ENCODE measurements at places on chromosomes 7 and 10.

GRCh38 chr7:46752881-46753366, 829.0 kb downstream of the TNS3 start:
- DNase-seq, result peak; percentile 52

DNA sequence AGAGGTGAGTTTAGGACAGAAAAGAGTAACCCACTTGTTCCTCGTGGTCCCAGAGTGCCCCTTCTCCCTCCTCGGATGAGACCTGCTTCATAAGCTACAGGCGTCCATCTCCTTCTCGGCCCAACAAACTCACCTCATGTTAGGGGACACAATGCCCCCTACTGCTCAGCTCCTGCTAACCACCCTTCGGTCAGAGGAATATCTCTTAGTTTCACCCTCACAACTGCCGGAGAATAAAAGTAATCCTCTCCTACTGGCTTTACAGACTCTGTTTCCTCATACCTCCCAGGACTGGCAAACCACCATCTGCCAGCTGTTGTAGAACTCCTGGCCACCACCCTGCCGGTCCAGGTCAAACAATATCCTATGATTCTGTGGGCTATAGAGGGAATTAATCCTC, 3.2 kb downstream of the AKR1B15 start:
- DNase-seq, result no peak

GRCh38 chr10:128540128-128540762, 414.0 kb upstream of the MKI67 start:
- no peak for DNase-seq

DNA sequence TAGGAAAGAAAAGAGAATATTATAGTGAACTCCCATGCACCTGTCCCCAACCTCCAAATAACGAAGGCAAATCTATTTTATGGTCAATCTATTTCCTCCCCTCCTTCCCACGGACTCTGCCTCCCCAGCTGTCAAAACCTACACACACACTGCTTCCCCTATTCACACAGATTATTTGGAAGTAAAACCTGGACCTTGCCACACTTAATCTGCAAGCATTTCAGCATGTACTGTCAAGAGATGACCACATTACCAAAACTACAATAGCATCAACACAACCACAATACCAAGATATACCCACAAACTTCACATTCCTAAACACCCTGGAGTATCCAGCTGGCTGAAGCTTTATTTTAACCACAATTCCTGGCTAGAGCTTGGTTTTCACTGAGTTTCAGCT, 27.8 kb upstream of the KCNK18 start:
- DNase-seq, result no peak

GRCh38 chr7:128381161-128381821, 19.8 kb upstream of the PRRT4 start:
- no peak for DNase-seq

DNA sequence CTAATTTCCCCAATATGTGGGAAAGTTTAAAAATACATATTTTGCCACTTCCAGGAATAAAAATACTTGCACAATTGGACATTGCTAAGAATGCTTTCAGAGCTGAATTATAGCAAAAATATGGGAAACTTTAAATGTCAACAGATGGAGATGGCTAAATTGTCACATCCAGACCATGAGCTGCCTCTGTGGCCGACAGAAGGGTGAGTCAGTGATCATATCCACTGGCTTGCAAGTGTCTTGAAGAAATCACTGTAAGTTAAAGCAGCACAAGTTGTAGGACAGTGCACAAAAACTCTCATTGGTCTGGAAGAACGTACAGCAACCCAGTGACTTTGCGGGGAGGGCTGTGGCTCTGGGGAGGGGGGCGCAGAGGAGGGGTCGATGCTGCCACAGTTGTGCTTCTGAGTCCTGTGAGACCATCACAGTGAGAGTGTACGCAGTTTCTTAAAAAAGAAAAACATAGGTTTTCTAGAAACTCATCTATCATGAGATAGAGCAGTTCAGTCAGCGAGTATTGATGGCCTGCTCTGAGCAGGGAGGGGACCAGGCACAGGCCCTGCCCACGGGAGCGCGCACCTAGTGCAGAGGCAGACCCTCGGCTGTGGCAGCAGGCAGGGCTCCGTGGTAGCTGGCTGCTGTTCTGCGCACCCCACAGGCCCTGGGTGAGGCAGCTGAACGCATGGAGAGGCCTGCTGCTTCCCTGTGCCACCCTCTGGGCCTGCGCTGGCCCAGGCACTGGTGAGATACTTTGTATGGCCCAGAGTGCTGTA, 25.5 kb downstream of the LRRC27 start:
- DNase-seq, result no peak

DNA sequence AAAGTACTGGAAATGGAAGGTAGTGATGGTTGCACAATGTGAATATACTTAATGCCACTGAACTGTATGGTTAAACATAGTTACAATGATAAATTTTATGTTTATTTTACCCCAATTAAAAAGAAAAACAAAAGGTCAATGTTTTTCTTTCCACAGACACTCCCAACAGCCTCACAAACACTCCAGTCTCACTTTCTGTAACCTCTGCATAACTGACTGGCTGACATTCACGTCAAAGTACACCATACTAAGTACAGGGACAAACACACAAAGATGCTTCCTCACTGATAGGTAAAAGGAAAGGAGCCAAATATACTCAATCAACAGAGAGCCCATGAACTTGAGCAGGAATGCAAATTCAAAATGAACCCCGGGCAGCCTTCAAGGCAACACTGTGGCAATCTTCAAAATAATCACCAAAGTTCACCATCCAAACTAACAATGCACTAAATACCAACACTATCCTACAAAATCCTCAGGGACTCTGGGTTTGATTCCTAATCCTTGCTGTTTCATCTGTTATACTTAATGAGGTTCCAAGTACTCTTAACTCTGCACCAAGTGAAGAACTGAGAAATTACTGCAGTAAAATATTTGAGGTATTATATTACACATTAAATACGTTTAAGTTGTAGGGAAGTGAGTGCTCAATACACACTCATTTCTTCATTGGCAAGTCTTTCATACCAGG, 90.8 kb downstream of the ARMH3 start:
- no peak for DNase-seq

DNA sequence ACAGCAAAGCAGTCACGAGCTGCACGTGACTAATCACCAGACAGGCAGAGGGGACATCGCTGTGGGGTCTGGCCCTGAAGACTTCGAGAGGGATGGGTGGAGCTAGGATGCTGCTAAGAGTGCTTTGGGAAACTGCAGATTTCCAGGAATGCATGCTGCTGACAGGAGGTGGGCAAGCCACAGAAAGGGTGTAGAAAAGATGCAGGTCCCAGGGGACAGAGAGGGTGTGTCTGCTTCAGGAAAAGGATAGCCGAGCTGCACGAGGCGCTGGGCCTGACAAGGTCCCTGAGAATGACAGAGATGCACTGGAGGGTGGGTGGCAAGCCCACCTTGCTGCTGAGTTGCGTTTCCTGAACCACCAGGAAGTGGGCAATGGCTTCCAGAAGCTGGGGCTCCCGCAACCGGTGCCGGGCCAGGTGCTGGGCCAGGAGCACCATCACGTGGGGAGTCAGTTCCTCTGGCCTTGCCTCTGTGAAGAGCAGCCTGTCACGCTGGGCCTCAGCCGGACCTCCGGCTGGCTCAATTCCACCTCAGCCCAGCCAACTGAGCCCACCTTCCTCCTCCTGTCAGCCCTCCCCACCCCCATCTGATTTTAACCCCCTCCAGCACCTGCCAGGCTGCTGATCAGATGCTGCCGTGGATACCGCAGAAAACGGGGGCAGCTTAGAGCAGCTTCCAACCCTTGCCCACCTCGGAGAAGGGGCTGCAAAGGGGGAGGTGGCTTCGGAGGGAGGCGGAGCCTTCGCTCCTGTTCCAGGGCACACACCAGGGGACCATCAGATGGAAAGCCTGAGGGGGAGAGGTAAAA, 2.2 kb downstream of the FASTK start:
- no peak for DNase-seq

DNA sequence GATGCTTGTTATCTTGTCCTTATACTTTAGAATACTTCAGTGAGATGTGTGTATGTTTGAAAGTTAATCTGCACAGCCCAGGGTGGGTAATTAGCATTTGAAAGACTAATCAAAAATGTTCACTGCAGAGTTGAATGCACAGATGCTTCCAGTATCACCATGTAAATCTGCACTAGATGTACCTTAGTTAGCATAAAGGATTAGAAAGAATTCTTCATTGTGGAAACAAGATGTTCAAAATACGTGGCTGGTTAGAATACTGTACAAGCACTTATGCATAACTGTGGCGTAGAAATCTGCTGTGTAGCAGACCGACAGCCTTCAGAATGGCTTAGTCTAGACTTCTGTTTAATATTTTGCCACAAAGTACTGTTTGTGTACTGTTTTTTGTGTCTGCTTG, 2.2 kb upstream of the TMEM168 start:
- DNase-seq, result no peak

GRCh38 chr10:113047151-113047550, 97.1 kb downstream of the TCF7L2 start:
- DNase-seq, result no peak

- no peak for DNase-seq
These were observed 190.9 kb downstream of the RNLS start for GRCh38 chr10:88392222-88392621.

DNA sequence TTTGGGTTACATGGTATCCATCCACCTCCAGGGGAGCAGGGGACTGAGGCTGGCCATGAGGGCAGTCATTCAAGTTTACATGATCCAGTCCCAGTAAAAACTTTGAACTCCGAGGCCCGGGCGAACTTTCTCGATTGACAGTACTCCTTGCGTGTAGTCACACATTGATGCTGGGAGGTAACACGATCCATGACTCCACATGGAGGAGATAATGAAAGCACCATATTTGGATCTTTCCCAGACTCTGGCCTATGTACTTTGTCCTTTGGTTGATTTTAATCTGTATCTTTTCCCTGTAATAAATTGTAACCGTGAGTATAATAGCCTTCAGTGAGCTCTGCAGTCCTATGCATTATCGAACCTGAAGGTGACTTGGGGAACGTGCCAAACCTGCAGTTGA, 401.6 kb downstream of the KCNMA1 start:
- DNase-seq, result no peak

GRCh38 chr10:88156341-88156740, 292.9 kb downstream of the PTEN start:
- DNase-seq, result peak; percentile 65

DNA sequence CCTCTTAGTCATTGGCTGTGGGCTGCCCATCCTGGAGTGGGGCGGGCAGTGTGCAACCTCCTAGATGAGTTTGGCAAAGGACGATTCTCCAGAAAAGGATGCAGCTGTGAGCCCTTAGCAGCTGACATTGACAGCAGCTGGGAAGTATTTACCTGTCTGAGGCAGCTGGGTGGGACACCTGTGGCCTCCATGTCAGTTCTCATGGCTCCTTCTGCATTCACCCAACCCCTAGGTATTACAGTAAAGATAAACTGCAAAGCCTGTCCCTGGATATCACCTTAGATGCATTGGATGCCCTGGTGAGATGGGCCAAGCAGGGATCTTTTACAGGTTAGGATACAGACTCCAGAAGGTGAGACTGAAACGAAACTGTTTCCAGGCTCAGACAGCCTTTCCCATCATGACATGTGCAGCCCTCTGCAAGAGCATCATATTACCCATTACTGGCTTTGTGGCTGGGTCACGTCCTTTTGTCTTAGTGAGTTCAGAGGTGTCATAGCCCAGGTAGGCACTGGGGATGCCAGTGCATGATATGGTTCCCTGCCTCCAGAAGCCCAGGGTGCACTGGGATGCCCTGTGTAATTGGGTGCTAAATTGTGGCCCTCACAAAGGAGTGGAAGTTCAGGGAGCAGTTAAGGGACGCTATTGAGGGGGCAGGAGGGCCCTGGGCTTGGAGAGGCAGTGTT, 28.9 kb downstream of the MINDY4 start:
- no peak for DNase-seq

- DNase-seq, result no peak
These were observed 19.9 kb upstream of the FMC1 start for GRCh38 chr7:139321071-139321745.

- no peak for DNase-seq
These were observed 30.8 kb downstream of the PDIA4 start for GRCh38 chr7:148997497-148997896.

DNA sequence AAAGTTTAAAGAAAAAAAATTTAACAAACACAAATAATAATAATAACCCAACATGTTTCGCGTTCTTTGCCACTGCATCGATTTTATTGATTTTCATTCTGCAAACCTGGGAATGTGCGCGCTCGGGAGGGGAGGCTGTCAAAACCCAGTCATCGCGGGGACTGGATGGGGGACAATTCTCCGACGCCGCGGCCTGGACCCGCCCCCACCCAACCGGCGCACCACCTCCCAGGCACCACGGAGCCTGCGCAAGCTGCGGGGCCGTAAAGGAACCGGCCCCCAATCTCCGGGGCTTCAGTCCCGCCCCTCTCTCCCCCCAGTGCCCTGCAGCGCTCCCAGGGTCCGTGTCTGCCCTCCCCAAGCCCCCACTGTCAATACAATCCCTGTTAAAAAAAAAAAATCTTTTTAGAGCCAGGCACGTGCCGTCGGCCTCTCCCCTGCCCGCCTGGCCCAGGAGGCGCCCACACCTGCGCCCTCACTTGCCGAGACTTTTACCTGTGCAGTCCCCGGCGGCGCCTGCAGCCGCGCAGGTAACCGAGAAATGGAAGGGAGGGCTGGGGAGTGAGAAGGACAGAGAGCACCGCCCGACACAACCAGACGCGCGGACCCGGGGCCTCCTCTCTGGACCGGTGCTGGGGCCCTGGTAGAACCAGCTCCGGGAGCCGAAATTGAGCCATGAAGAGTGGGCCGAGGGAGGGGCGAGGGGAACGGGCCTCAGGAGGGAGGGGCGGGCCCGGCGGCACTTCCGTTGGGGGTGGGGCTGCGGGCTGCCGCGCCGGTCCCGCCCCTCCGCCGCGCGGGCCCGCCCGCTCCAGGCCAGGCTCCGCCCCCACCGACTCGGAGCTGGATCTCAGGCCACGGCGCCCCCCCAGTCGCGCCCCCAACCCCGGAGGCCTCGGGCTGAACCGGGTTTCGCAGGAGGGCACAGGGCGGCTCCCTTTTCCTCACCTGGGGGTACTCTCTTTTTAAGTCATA, 7.6 kb upstream of the ZNF503 start:
- DNase-seq, result peak; percentile 71

GRCh38 chr10:17548162-17548561, 69.0 kb downstream of the HACD1 start:
- DNase-seq, result no peak

DNA sequence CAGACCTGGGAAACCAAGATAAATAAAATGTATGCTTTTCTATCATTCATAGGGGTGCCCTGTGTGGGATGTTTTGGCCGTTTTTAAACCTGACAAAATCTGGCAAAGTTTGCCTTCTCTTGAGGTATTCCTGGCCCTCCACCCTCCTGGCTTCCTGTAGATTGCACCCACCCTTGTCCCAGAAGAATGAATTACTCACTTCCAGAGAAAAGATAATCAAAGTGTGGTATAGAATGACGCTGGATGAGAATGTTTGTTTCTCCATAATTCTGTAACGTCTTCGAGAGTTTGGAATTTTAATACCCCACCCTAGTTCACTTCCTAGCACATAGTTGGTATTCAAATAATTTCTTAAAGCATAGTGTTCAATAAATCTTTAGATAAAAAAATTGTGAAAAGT, 519.7 kb upstream of the PFKP start:
- no peak for DNase-seq

- no peak for DNase-seq
These were observed 84.9 kb upstream of the PPP1R17 start for GRCh38 chr7:31602041-31602625.
